GM10248 (cell line): ENCODE measurements at places on chromosomes 7 and 10.

GRCh38 chr7:134774119-134774518 is 5.3 kb upstream of the CALD1 start:
- DNase-seq, result no peak

GRCh38 chr7:89223900-89224395 is 428.4 kb upstream of the TEX47 start:
- DNase-seq, result no peak

- DNase-seq, result no peak
These were observed 564.0 kb downstream of the KCNMA1 start for GRCh38 chr10:77073663-77073960.

DNA sequence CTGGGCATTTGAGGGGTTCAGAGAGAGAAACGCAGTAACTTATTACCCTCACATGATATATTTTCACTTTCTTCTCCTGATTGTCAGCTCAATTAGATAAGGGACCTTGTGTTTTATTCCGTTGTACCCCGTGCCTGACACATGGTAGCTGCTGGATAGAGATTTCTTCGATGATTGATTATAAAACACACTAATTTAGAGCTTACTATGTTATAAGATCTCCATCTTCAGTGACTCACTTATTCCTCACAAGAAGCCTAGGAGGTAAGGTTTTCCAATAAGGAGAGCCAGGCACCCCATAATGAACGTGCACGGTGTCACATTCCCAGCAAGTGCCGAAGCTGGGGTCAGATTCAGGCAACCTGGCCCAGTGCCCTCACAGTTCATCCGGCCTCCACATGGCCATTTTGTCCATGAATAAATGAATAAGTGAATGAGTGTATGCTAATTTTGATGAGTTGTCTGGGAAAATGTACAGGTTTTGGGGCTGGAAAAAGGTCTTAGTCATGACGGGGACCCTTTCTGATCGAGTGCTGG is 138.1 kb upstream of the CDCA7L start:
- DNase-seq, result no peak

- no peak for DNase-seq
These were observed 140.3 kb upstream of the FAM20C start for GRCh38 chr7:52100-52499.

DNA sequence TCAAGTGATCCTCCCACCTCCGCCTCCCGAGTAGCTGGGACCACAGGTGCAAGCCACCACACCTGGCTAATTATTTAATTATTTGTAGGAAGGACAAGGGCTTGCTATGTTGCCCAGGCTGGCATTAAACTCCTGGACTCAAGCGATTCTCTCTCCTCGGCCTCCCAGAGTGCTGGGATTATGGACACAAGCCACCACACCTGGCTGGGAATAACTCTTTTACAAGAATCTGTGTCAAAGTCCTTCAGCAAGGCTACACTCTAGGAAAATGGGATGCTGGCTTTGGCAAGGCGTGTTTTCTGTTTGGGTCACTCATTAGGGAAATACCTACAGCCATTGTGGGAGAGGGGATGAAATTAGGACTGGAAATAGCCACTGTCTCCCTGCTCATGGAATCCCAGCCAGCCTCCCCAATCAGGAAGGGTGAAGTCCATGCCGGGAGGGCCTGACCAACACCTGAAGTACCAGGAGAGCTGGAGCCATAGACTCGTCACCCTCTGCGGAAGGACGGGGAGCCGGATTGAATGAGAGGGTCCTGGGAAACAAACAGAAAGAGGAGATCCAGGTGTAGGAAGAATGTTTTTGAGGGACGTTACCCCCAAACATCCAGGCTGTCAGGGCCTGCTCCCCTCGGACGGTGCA is 72.2 kb upstream of the MYL10 start:
- no peak for DNase-seq

DNA sequence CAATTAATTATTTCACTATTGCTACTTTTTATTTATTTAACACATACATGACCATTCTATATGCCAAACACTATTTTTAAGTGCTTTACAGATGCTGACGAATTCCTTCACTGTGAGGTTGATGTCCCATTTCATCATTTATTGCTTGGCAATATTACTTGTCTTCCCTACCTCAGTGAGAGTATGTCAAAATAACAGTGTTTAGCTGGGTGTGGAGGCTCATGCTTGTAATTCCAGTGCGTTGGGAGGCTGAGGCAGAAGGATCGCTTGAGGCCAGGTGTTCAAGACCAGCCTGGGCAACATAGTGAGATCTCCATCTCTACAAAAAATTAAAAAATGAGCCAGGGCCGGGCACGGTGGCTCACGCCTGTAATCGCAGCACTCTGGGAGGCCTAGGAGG is 19.8 kb upstream of the MRC1 start:
- no peak for DNase-seq

- no peak for DNase-seq
These were observed 107.5 kb upstream of the ANLN start for GRCh38 chr7:36281945-36282717.

DNA sequence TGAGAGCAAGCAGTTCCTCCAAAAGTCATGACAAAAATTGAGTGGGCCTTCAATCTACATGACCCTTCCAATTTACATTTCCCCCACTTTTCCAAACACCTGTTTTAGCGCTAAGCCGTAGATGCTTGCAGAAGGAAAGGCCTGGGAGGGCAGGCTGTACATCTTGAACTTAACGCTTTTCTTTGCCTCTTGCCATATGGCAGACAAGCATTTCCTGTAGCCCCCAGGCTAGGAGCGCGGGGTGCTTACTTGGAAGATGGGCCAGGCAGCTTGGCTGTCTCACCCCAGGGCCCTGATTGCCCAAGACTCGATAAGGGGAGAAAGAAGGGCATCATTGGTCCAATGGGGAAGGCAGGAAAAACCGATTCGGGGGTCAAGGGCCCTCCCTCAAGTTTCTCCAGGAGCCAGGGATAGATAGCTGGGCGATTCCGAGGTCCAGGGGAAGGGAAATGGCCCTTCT is 1.8 kb downstream of the HOXA10 start:
- no peak for DNase-seq

DNA sequence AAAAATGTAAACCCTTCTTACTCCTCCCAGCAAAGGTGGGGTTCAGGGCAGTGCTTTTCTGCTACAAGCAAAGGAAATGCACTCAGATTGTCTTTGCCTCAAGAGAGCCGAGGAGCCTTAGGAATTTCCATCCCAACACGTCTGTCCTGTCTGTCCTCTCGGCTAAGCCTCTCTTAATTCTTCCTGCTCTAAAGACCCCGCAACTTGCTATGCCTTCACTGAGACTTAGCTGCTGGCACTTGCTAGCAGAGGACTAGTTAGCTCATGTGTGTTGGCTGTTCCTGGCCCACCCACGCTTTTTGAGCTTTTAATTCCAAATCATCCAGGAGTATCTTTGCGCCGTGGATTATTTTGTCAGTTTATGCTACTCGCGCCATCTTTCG is 481 bp upstream of the NPM3 start:
- no peak for DNase-seq

- DNase-seq, result no peak
These were observed 26.0 kb downstream of the KAT6B start for GRCh38 chr10:74852381-74852780.

DNA sequence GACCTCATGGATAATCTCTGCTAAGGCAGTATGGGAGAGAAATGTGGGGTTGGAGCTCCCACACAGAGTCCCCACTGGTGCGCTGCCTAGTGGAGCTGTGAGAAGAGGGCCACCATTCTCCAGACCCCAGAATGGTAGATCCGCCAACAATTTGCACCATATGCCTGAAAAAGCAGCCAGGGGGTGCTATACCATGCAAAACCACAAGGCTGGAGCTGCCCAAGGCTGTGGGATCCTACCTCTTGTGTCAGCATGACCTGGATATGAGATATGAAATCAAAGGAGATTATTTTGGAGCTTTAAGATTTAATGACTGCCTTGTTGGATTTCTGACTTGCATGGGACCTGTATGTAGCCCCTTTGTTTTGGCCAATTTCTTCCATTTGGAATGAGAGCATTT is 27.0 kb upstream of the SAMD9L start:
- DNase-seq, result no peak

DNA sequence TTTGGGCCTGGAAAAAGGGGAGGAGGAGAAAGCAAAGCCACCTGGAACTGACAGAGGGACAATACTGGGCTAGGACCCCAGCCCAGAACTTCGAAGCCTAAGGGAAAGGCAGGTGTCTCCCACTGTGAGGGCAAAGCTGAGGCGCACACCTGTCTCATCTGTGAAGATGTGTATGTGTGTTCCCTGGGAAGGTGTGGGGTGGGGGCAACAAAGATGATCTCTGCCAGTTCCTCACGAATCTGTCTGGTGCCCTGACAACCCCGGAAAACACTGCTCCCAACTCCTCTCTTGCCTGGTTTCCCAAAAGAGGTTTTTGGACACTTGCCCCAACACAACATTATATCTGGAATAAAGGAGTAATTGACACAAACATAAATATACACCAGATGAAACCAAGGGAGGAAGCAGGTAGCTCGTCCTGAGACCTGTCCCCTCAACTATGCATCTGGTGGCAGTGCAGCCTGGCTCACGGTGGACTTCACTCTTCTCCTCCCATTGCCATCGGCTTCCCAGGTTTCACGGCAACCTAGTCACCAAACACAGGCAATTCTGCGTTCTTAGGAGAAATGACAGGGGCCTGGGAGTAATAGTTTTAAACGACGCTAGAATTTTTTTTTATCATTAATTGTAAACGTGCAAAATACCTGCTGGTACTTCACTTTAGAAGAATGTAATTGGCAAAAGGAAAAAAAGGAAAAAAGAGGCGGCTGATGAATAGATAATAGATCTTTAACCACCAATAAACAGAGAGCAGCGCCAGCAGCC is 1.7 kb upstream of the EMX2 start:
- peak; percentile 13 for DNase-seq
